Stimulated activated naive CD4-positive, alpha-beta T cell treated with Interleukin-2 at 50 U/mL for 16 hours (primary cell): ENCODE measurements at places on chromosomes 12 and 14.

DNA sequence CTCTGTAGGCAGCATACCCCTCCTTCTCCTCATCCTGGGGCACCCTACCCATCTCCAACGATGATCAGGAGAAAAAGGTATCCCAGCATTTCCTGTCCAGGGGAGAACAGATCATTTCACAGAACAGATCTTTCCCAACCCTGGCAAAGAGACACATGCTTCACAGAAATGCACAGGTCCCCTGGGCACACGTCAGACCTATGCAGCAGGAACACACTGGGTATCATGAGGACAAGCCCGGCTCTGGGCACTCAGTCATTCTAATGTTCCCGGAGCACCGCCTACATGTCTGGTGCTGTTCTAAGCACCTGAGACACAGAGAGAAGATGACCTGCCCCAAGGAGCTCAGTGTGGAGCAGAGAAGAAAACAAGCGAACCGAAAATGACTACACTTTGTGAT, 56.2 kb downstream of the ACTN1 start:
- DNase-seq, result no peak

GRCh38 chr12:4201333-4202100, 72.0 kb upstream of the CCND2 start:
- DNase-seq, result no peak

DNA sequence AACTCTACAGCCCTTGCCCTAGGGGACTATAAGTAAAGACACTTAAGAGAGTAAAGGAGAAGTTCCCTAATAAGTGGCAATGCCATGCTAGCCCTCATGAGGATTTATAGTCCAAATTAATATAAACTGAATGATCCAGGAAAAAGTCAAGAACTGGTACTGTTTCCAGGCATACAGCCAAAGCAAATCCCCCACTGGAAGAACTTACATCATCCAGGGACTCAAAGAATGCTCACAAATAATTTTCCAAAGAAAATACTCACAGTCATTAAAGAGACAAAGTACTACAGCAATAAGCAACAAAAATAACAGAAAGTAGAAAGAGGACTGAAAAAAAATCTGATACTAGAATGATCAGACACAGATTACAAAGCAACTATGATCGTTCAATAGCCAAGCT, 79.7 kb upstream of the RAP1B start:
- DNase-seq, result no peak

GRCh38 chr12:4954621-4955354, 45.1 kb downstream of the KCNA1 start:
- DNase-seq, result no peak

DNA sequence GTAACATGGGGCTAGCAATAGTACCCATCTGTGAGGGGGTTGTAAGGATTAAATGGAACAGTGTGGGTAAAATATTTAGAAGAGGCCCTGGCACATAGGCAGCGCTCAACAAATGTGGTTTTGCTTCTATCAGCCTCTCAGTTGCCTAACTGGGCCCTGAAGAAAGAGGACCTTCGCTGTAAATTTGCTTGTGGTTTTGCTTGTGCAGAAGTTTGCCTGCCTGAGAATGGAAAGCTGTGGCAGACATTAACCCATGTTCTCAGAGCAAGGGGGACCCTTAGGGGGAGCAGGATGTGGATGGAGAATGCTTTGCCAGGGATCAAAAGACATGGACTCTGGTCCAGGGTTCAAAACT, 160.1 kb downstream of the BRMS1L start:
- DNase-seq, result no peak

DNA sequence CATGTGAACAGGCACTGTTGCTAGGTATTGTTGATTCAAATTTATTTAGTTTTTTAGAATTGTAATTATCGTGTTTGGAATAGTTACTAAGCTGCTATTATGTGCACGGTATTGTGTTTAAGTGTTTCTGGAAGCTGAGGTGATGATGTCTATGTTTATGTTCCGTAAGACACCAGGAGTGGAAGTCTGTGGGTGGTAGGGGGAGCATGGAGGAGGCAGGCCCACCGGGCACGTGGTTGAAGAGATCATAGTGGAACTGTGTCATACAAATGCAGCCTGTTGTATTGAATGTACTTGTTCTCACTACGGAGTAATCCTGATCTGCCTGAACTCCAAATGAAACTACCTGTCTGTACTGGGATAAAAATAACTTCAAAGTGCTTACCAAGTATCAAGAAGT, 36.1 kb upstream of the STXBP6 start:
- no peak for DNase-seq

- DNase-seq, result no peak
Observed at GRCh38 chr14:79544698-79545070, 666.6 kb downstream of the DIO2 start.

DNA sequence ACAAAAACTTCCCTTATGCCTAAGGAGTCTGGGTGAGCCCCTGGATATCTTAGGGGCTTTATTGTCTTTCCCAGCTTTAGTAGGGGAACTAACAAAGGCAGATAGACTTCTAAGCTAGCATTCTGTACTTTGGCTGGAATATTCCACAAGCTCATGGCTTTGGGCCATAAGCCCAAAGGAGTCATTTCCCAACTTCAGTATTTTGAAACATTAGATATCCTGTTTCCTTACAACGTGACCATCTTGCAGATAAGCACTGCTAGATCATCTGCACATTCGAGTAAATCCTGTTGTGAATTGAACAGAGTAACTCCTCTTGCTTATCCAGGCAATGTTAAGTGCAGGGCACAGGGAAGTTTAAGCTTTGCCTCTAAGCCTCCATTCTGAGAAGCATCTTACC, 70.6 kb upstream of the ACTN1 start:
- no peak for DNase-seq

GRCh38 chr14:59428581-59429012, 36.6 kb downstream of the GPR135 start:
- no peak for DNase-seq

GRCh38 chr12:5582018-5582417, 150.1 kb downstream of the NTF3 start:
- no peak for DNase-seq
